ENCODE measurements at places on chromosomes 13 and 19.

DNA sequence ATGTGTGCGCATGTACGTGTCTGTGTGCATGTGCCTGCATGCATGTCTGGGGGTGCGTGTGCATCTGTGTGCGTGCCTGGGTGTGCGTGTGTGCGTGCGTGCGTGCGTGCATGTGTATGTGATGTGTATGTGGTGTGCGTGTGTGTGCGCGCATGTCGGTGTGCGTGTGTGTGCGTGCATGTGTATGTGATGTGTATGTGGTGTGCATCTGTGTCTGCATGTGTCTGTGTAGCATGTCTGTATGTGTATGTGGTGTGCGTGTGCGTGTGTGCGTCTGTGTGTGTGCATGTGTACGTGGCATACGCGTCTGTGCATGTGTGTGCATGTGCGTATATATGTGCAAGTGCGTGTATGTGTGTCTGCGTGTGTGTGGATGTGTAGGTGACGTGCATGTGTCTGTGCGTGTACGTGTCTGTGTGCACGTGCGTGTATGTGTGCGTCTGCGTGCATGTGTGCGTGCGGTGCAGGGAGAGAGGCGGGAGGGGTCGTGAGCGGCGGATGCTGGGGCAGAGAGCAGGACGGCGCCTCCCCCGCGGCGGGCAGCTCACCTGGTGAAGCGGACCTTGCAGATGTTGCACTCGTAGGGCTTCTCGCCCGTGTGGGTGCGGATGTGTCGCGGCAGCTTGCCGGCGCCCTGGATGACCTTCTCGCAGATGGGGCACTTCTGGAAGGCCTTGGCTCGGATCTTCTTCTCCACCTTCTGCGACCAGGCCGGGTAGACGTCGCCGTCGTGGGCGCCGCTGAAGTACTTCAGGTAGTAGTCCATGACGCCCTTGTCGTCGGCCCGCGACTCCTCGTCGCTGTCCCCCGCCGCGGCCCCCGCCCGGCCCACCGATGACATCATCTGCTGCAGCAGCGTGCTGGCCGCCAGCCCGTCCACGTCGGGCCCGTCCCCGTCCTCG lies 13.0 kb downstream of the ZBTB7A start:
- DNase-seq, result no peak

GRCh38 chr19:49475995-49476880 lies 2.2 kb downstream of the FLT3LG start:
- DNase-seq, result peak; percentile 81

DNA sequence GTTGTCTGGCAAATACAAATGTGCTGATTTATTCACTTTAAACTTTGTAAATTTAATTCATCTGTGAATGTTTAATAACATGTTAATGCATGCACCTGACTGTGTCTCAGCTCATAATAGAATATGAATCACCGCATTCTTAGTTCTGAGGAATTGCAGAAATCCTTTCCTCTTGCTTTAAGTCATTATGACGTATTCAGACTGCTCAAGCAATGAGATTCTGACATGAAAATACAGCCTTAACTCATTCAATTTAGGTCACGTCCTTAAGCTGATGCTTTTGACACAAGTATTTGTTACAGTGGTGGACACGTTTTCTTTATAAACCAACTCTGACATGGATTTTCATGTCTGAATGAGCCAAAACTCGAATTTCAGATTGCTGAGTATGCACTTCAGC lies 541.0 kb upstream of the KLF12 start:
- DNase-seq, result no peak

DNA sequence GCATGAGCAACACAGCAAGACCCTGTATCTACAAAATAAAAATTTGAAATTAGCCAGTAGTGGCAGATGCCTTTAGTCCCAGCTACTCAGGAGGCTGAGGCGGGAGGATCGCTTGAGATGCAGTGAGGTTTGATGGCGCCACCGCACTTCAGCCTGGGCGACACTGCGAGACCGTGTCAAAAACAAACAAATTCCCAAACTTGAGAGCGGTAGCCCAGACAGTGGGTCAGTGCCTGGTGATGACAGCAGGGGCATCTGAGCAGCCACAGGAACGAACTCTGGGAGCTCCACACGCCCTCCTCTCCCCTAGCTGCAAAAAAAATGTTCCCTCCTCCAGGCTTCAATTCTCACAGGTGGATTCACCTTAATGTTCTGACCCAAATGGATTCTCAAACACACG lies 14.1 kb downstream of the ZNF490 start:
- no peak for DNase-seq

DNA sequence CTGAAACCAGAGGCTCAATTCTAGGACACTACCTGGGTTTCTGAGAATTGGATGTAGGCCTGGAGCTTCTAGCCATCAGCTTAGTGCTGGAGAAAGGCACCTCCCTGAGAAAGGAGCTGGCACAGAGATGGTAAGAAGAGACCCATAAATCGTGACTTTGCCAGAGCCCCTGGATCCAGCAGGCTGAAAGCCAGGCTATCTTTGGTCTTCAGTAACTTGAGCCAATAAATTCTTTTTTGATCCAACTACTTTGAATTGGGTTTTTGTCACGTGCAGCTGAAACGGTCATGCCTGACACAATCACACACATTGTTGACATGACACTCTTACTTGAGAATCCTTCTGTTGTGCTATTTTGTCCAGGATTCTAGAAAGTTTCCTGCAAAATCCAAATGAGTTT lies 103.4 kb downstream of the LHFPL6 start:
- DNase-seq, result no peak

DNA sequence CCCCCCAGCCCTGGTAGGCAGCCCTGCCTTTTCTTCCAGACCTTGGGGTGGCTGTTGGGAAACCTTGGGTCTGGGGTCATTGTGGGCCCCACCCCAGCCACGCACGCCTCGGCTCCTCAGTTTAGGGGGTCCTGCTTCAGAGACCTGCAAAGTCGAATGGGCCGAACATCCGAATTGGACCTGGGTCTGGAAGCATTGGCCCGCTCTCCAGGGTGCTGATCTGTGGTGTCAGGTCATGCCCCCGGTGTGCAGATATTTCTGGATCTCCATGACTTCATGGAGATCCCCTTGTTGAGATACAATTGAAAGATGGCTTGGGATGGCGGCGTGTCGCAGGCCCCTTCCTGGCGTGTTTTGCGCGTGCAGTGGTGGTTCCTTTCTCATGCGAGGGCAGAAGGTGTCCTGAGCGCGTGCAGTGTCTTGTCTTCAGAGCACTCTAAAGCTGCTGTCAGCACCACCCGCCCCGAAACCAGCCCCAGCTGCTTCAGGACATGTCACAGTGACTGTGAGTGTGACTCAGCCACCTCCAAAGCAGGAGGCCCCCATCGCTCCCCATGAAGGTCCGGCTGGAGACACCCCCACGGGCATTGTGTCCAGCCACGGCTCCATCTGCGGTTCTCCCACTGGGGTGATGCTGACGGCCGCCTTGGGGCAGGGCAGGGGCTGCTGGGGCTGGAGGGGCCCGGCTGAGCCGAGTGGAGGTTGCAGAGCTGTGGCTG lies 112.7 kb downstream of the KDM4B start:
- no peak for DNase-seq

DNA sequence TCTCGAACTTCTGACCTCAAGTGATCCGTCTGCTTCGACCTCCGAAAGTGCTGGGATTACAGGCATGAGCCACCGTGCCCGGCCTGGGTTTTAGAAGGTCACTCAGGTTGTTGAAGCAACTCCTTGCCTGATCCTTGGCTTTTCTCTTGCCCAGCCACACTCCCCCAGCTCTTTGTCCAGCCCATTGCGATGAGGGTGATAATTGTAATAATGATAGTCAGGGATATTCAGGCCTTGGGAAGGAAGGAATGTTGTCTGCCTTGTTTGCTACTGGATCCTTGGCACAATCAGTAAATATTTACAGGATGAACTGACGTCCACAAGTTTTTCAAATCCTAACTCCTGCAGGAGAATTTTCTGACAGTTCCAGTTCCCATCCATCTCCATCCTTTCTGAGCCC lies 1.8 kb downstream of the THOP1 start:
- no peak for DNase-seq

DNA sequence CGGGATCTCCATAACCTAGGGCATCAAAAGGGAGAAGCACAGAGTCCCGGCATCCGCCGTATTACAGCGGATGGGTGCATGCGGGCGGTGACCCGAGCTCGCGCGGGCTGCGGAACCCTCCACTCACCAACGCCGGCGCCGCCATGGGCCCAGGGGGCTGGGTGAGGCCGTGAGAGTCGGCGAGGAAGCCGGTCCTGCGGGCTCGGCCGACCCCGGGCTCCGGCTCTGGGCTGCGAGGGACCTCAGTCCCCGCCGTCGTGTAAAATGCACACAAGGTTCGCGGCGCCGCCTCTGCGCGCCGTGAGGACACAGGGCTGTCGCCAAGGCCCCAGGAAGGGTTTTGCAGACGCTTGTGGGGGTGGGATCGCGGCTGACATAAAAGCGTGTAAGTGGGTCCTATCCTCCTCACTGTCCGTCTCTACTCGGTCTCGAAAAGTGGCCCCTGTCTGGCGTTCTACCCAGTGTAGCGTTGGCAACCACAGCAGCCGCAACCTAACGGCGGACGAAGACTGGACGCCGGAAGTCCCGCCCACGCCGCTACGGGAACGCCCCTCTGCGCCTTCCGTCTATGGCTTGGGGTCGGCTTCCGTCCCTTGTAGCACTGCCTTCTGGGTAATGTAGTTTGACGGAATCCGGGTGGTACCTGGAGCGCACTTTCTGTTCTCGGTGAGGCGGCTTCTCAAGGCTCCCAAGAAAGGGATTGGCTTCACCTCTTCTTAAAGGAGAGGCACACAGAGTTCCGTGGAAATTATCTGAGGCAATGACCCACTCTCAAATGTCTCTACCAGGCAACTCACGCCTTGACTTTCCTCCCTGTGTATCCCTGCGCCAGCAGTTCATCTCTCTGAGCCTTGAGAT lies at the start of gene ZNF599:
Gene ZNF599 (minus strand): TSS at position 519 of the 858 bp plus-strand sequence. CDS start 374 bp downstream, at position 145.
- peak; percentile 93 for DNase-seq

GRCh38 chr19:51531349-51532315 lies at the start of gene SIGLEC6:
SIGLEC6 (minus strand) TSS chr19:51531670; CDS start chr19:51531648, 22 bp downstream.
- peak; percentile 16 for DNase-seq

GRCh38 chr13:72960541-72960940 lies 98.3 kb upstream of the KLF5 start:
- DNase-seq, result no peak

- no peak for DNase-seq
These were observed 1.1 kb upstream of the ITM2B start for GRCh38 chr13:48231933-48232332.

DNA sequence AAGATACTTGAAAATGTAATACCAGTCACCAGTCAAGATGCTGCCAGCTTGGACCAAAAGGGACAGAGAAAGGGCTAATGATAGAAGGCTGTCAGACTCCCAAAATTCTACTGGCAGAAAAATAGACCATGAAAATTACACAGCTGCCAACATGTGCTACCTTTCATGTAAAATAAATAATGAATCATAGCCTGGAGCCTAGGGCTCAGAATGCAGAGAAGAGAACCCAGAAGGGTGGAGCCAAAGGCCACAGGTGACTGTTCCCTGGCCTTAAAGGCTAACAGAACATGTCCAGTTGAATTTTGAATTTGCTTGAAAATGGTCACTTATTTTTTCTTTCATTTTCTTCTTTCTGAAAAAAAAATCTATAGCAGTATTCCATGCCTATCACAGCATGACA lies 1827.0 kb upstream of the MIR17HG start:
- DNase-seq, result no peak

DNA sequence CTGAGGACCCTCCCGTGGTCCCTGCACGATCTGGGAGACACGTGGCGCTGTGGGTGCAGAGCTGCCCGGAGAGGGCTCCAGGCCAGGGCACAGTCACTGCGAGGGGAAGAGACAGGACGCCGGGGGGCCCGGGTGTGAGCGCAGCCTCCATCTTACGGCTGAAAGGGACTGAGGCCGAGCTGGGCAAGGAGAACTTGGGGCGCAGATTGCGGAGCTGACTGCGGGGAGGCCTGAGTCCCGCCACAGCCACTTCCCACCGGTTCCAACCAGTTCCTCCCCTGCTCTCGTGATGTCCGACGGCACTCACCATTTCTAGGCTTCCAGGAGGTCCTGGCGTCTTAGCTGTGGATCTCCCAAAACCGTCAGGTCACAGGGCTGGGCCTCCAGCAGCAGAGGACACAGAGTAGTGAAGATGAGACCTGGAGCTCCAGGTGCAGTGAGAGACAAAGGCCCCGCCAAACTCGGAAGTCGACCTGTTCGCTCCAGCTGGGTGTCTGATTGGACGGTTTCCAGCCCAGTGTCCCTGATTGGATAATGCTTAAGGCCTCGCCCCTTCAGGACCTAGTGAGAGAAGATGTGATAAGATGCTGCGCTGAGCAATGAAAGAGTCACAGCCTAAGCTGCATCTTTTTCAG lies 4.8 kb upstream of the ZNF253 start:
- peak; percentile 48 for DNase-seq

- DNase-seq, result no peak
These were observed 209.1 kb downstream of the DIAPH3 start for GRCh38 chr13:59954601-59955000.

- peak; percentile 73 for DNase-seq
These were observed 34.8 kb upstream of the C1QTNF9 start for GRCh38 chr13:24274452-24275021.

DNA sequence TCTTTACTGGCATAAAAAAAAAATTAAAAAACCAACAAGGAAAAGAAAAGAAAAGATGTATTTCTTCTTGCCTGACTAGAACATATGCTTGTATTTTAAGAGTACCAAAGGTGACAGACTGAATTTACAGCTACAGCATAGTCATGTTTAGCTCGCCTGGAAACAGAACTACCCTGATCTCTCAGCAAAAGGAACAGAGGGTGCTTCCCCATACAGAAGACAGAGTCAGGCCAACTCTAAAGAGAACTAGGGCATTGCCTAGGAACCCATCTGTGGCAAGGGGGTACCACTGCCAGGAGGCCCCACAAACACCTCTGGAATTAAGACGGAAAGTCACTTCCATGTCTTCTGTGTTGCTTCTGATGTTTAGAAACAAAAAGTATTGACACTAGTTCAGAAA lies 252.1 kb upstream of the STARD13 start:
- DNase-seq, result no peak

DNA sequence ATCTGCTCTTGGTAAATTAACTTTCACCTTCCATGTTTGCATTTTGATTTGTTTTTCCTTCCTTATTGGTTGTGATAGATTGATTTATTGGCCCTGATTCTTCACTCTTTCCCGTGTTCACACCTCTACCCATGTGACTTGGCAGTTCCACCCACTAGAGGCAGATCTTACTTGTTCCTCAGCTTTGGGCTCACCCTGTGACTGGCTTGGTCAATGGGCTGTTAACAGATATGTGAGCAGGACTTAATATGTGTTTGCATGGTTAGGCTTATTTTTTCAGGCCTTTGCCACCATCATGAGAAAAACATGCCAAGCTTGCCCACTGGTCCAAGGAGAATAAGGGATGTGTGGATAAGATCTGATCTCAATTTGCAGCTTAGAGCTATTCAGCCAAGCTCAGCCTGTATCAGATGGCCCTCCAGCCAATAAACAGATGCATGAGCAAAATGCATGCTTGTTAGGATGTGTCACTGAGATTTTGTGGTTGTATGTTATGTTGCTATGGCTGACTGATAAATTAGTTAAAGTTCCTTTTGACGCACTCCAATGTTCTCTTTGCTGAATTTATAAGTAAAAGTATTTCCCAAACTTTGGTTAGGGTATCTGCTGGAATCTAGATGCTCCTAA lies 48.0 kb downstream of the RGCC start:
- DNase-seq, result no peak

- DNase-seq, result peak; percentile 27
These were observed 509 bp downstream of the TPP2 start for GRCh38 chr13:102597029-102597961.

- no peak for DNase-seq
These were observed 1161.8 kb upstream of the MIR17HG start for GRCh38 chr13:90185734-90186133.

GRCh38 chr13:111936267-111936925 lies 130.6 kb upstream of the SOX1 start:
- no peak for DNase-seq

GRCh38 chr19:48999481-49000325 lies 6.0 kb downstream of the RUVBL2 start:
- DNase-seq, result peak; percentile 76
